ENCODE measurements at places on chromosomes 12 and 14.

- no peak for DNase-seq
Measured at GRCh38 chr12:66032739-66033138, 97.8 kb downstream of the LLPH start.

DNA sequence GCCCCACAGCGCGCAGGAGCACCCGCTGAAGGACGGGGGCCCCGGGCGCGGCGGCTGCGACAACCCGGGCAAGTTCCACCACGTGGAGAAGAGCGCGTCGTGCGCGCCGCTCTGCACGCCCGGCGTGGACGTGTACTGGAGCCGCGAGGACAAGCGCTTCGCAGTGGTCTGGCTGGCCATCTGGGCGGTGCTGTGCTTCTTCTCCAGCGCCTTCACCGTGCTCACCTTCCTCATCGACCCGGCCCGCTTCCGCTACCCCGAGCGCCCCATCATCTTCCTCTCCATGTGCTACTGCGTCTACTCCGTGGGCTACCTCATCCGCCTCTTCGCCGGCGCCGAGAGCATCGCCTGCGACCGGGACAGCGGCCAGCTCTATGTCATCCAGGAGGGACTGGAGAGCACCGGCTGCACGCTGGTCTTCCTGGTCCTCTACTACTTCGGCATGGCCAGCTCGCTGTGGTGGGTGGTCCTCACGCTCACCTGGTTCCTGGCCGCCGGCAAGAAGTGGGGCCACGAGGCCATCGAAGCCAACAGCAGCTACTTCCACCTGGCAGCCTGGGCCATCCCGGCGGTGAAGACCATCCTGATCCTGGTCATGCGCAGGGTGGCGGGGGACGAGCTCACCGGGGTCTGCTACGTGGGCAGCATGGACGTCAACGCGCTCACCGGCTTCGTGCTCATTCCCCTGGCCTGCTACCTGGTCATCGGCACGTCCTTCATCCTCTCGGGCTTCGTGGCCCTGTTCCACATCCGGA, 1.4 kb downstream of the FZD10 start:
- no peak for DNase-seq

GRCh38 chr12:12190087-12190809, 76.6 kb downstream of the LRP6 start:
- no peak for DNase-seq

- DNase-seq: no peak
Measured at GRCh38 chr14:102903889-102904512, 18.5 kb upstream of the AMN start.

- DNase-seq: no peak
Measured at GRCh38 chr14:104116288-104116755, 22.1 kb upstream of the KIF26A start.

- DNase-seq: no peak
Measured at GRCh38 chr14:87952307-87953094, 40.5 kb downstream of the GALC start.

DNA sequence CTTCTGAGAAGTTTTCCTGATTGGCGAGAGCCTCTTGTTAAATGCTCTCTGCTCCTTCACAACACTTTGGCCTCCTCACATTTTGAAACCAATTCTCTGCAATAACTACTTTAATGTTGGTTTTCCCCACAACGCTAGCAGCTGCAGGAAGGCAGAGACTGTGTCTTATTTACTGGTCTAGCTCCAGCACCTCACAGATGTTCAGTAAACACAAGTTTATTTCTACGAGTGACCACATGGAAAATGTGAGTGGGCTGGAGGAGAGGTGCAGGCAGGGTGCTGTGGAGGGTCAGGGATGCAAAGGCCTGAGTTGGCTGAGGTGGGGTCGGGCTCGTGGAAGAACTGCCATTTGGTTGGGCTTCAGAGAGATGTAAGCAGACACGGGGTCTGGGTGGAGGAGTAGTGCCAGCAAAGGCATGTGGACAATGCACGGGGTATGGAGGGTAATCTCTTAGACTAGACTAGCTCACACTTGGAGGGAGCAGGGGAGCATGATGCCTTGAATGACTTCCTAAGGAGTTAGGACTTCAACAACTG, 117.4 kb upstream of the RTL1 start:
- no peak for DNase-seq

GRCh38 chr12:9134981-9135628, 19.4 kb upstream of the A2M start:
- no peak for DNase-seq

- DNase-seq: no peak
Measured at GRCh38 chr14:33793398-33794110, 157.3 kb downstream of the EGLN3 start.

- DNase-seq: no peak
Measured at GRCh38 chr12:68557011-68557730, 53.5 kb upstream of the RAP1B start.

GRCh38 chr12:58268069-58268468, 326.7 kb downstream of the ATP23 start:
- no peak for DNase-seq

GRCh38 chr14:100128688-100129087, 30.8 kb downstream of the DEGS2 start:
- no peak for DNase-seq

DNA sequence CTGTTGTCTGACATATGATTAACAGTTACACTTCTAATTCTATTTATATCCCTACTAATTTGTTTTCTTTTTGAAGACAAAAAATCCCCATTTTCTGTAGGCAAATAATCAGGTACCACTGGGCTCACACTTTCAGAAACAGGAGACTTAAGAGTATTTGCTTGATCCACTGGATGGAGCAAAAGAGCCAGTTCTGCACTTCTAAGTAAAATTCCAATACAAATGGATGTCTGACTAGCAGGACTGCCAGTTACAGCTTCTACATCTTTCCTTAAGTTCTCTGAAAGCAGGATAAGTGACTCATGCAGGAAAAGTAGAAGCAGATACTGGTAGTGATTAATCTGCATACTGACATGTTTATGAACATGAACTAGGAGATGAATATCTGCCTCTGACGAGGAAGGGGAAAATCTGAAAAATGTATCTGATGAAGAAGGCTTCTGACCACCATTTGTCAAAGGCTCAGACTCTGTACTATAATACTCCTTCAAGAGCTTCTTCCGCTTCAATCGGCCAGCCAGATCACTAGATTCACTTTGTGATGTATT, 73.8 kb upstream of the ANKS1B start:
- DNase-seq: no peak

GRCh38 chr14:75084513-75084912, 15.1 kb downstream of the ZC2HC1C start:
- DNase-seq: no peak

DNA sequence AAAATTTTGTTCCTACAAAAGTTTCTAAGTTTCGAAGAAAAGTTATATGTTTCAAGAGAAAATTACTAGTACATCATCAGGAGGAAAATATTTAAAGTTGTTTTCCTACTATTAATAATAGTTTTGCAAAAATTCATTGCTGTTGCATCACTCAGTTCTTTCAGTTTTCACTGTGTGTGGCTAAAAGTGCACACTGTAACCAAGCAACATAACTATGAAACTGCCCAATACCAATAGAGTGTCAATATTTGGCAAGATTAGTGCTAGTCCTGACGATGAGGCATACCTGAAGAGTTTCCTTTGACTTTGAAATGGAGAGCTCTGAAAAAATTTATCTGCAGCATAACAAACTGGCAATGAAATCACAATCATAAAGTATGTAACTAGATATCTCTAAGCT, 194.3 kb downstream of the CPNE8 start:
- DNase-seq: no peak

DNA sequence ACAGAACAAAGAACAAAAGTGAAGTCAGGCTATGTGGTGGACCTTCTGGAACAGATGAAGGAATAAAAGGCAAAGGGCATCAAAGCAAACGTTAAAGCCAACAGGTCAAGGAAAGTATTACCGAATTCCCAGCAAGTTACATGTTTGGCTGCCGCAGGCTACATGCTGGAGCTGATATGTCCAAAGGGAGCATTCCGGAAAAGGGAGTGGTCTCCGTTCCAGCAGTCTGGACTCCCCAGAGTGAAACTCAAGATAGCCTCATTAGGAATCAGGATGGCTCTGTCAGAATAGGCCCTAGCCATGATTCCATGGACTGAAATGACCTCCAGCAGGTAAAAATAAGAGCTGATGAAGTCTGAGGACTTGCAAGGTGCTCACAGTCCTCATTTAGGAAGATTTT, 379.8 kb upstream of the PRICKLE1 start:
- DNase-seq: no peak

GRCh38 chr12:533718-534117, 74.0 kb downstream of the B4GALNT3 start:
- no peak for DNase-seq

- DNase-seq: no peak
Measured at GRCh38 chr14:96752594-96752993, 44.6 kb upstream of the VRK1 start.

GRCh38 chr14:71651228-71651627, 281.0 kb upstream of the RGS6 start:
- DNase-seq: no peak

DNA sequence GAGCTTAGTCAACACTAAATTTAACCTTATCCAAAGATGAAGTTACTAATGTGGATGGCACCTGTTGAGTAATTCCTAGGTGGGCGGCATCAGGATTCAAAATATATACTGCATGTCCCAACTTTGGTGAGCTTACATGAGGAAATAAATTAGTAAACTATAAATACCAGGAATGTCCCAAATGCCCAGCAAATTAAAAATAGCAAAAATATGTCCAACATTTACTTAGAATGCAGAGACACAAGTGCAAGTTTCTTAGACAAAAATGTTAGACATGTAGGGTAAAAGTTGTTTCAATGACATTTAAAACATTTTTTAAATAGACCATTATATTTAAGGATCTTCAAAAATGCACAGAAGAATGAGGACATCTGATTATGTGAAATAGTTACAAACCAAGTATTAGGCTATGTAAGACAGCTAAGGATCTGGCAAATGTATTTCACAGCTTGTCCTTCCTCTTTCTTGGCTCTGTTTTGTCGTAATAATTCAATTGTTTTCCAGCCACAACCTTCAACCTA, 115.9 kb downstream of the NAV3 start:
- no peak for DNase-seq

GRCh38 chr14:105324080-105324778, 9.7 kb downstream of the PACS2 start:
- DNase-seq: no peak

- DNase-seq: no peak
Measured at GRCh38 chr12:101939306-101939705, 61.9 kb downstream of the DRAM1 start.

GRCh38 chr12:120960657-120961056, 17.7 kb upstream of the HNF1A start:
- DNase-seq: no peak

DNA sequence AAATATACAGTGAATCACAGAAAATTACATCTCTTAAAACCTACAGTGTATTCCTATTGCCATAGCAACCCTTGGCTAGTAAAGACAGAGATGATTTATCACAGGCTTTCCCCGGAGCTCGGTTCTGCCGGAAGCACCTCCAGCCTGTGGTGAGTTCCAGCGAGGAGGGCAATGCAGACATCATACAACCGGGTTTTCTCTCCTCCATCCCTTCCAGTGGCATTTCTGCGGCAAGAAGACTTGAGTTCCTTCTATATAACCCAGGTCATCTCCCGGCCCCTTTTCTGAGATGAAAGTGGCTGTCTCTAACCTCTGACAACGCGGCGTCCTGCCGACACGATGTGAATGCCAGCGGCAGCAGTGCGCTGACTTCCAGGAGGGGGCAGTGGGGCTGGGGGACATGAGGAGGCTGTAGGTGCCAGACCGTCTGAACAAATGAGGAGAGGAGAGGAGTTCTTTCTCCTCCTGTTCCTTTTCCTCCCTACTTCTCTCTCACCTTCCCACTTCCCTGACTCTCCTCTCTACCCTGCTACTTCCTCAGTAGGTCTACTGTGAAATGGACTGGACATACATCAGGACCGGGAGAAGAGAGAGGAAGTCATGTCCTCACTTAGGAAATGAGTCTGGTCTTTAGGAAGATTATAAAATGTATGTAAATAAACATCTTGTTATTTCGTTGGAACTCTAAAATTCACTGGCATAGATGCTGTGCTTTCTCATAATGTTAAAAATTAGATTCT, 68.6 kb upstream of the MAX start:
- DNase-seq: no peak

- no peak for DNase-seq
Measured at GRCh38 chr14:32197919-32198318, 3.9 kb upstream of the RNU6-7 start.

Data from stimulated activated CD4-positive, alpha-beta T cell treated with anti-CD3 and anti-CD28 coated beads, TNF-alpha, amount 100 ng/mL, for 1 hour (primary cell).